Activated T-helper 2 cell treated with anti-CD3 and anti-CD28 coated beads, Interferon-gamma antibody, Interleukin-2, Interleukin-4, amounts not matched to agents 10 μg/mL and 5 μg/mL and 100 μg/mL, durations not matched to agents 14 hours and 24 hours and 36 hours (primary cell): ENCODE measurements at places on chromosomes 1 and 21. TPM values are rescaled to one million over a fixed set of nuclear protein-coding genes. Genes with fewer than 3 reads are reported as not detected.
A peak's percentile ranks its signal among the peaks of the same experiment; 100 is the strongest.

Gene NTMT2
- total RNA-seq: not detected in 2 replicates

Gene C1orf50
- total RNA-seq: 6.9 and 10.3 TPM in 2 replicates

Gene KCNA3
- total RNA-seq: 24.0 and 24.4 TPM in 2 replicates

Gene SPRR2B
- not detected in 2 replicates for total RNA-seq

Gene CHRNB2
- not detected in 2 replicates for total RNA-seq

Gene DPT
- not detected in 2 replicates for total RNA-seq

Gene KCNT2
- total RNA-seq: not detected in 2 replicates

DNA sequence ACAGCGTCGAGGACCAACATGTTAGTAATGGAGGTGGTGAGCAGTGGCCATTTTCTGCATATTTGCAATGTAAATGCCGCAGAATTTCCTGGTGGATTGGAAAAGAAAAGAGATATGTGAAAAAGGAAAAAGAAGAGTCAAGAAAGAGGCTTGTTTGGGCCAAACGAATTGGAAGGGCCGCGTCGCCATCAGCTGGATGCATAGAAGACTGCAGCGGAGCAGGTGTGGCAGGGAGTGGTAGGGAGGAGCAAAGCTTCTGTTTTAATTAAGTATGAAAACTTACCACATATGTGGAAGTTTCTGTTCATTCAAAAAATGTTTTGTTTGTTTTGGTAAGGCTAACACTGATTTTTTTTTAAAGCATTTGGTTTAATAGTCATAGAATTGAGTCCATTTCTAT is 690.7 kb downstream of the NCAM2 start:
- H3K27ac ChIP-seq: no peak overlapping the region
- H3K4me1 ChIP-seq: no peaks in the 10 kb centered on the region
- H3K27me3 ChIP-seq: no peaks in the 10 kb centered on the region
- H3K4me3 ChIP-seq: no peak overlapping the region

- no peak overlapping the region for H3K27ac ChIP-seq
- H3K4me1 ChIP-seq: peaks cover 7% of the 10 kb centered on the region
- no peaks in the 10 kb centered on the region for H3K36me3 ChIP-seq
- no peak overlapping the region for H3K4me3 ChIP-seq
- H3K27me3 ChIP-seq: peaks cover 18% of the 10 kb centered on the region
Measured at GRCh38 chr1:60898987-60899386, 183.4 kb upstream of the NFIA start.

GRCh38 chr1:170067253-170067819 is 7.2 kb downstream of the KIFAP3 start:
- H3K27me3 ChIP-seq: no peaks in the 10 kb centered on the region
- peaks cover 42% of the 10 kb centered on the region for H3K4me1 ChIP-seq
- H3K36me3 ChIP-seq: peaks cover 8% of the 10 kb centered on the region
- DNase-seq: peak; percentile 7
- peak overlapping the region; percentile 17 for H3K27ac ChIP-seq

- no peak overlapping the region for H3K27ac ChIP-seq
- no peaks in the 10 kb centered on the region for H3K4me1 ChIP-seq
- DNase-seq: no peak
- no peak overlapping the region for H3K4me3 ChIP-seq
Measured at GRCh38 chr21:27681841-27682240, 715.0 kb upstream of the ADAMTS5 start.

DNA sequence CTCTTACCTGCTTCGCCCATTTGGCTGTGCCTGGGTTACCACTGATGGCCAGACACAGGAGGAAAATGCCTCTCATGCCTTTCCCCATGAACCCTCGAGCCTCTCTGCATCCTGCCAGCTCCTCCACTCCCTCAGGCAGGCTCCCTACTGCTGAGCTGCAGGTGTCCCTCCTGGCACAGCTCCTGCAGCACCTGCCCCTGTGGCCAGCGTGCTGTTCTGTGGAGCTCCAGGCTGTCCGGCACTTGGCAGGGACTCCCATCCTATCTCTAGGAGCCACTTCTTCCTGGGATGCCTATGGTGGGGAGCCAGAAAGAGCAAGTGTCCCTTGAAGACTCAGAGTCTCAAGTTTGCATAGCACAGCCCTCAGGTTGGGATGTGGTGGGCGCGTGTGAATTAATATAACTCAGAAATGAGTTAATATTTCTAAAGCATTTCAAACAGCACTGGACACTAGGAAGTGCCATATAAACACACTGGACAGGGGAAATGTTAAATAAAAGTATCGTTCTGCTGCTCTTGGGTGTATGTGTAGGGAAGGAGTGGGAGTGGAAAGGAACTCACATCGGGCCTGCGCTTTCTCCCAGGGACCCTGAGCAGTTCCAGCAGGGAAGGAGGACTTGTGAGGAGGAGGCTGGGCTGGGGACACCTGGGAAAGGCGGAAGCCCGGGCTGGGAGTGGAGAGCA is 2.7 kb downstream of the LRRC71 start:
- peaks cover 18% of the 10 kb centered on the region for H3K4me1 ChIP-seq
- H3K4me3 ChIP-seq: no peak overlapping the region
- H3K27ac ChIP-seq: no peak overlapping the region
- H3K27me3 ChIP-seq: peaks cover 85% of the 10 kb centered on the region
- H3K36me3 ChIP-seq: no peaks in the 10 kb centered on the region

DNA sequence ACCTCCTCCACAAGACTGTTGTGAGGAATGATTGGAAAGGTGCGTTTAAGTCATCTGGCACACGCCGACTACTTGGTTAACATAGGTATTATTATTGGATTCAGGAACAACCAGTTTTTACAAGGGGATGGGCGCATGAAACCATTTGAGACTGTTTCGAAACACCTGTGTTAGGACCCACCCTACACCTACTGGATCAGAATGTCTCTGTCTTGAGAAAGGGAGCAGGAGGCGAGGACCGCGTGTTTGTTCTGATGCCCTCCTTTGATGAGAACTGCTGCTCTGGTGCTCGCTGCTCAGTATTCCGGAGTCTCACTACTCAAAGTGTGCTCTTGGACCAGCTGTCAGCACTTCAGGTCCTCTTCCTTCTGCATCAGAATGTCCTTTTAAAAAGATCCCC is 7.3 kb downstream of the H6PD start:
- no peak for DNase-seq
- peaks cover 67% of the 10 kb centered on the region for H3K4me1 ChIP-seq
- peaks cover 48% of the 10 kb centered on the region for H3K36me3 ChIP-seq
- H3K4me3 ChIP-seq: no peak overlapping the region
- H3K27me3 ChIP-seq: no peaks in the 10 kb centered on the region
- H3K27ac ChIP-seq: peak overlapping the region; percentile 21

- peaks cover 15% of the 10 kb centered on the region for H3K4me1 ChIP-seq
- H3K27me3 ChIP-seq: peaks cover 77% of the 10 kb centered on the region
- DNase-seq: peak; percentile 40
- H3K4me3 ChIP-seq: peak within 1 kb of the TSS; percentile 62
Measured at GRCh38 chr1:94237291-94238226, at the start of gene ARHGAP29. TSS of gene ARHGAP29 (minus strand) at chr1:94237584. CDS start at chr1:94231611, 5,973 bp downstream.

DNA sequence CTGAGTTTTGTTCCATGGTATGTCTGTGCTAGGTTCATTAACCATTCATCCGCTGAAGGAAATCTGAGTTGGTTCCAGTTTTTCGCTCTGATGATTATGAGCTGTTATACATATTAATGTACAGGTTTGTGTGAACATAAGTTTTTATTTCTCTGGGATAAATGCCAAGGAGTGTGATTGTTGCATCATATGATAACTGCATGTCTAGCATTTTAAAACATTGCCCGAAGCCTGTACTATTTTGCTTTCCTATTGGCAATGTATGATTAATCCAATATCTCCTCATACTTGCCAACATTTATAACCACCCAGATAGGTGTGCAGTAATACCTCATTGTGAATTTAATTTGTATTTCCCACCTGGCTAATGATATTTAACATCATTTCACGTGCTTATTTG is 322.7 kb downstream of the ZNF326 start:
- H3K4me3 ChIP-seq: no peak overlapping the region
- no peaks in the 10 kb centered on the region for H3K36me3 ChIP-seq
- no peaks in the 10 kb centered on the region for H3K27me3 ChIP-seq
- H3K4me1 ChIP-seq: no peaks in the 10 kb centered on the region

GRCh38 chr21:44093761-44094160 is 13.4 kb upstream of the PWP2 start:
- no peak overlapping the region for H3K4me3 ChIP-seq
- no peaks in the 10 kb centered on the region for H3K27me3 ChIP-seq
- no peak overlapping the region for H3K27ac ChIP-seq
- peak; percentile 6 for DNase-seq

- H3K36me3 ChIP-seq: no peaks in the 10 kb centered on the region
- DNase-seq: no peak
- H3K27me3 ChIP-seq: no peaks in the 10 kb centered on the region
Measured at GRCh38 chr1:80731241-80731894, 1069.4 kb upstream of the ADGRL2 start.

- H3K36me3 ChIP-seq: peaks cover 62% of the 10 kb centered on the region
- H3K27ac ChIP-seq: peak overlapping the region; percentile 2
- H3K4me3 ChIP-seq: no peak overlapping the region
- DNase-seq: no peak
Measured at GRCh38 chr1:203743091-203743571, 21.9 kb upstream of the LAX1 start.

DNA sequence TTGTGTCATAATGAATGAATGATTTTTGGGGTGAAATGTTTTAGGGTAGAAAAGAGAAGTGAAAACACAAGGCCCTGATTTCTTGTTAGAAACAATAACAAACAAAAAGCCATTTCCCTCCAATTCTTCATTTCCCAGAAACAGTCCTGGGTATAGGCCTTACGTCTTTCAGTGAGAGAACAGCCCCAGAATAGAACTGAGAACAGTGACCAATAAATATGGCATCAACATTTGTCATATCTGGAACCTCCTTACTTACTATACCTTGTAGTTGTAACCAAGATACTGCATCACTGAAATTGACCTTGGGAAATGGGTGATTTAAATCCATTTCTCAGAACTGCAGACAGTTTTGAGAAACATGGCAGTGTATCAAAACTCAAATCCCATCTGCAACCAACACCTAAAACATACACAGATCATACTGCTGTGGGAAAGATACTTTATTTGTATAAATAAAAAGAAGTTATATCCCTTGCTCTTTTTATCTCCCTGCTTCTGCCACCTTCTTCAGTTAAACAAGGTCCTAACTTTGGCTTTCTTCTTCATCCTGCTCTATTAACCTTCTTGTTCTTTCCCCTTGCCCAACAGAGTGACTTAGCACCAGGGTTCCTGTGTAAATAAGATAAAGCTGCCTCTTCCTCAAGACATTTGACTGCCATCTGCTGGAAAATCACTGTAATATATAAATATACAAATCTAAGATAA is 19.5 kb downstream of the XKR8 start:
- no peaks in the 10 kb centered on the region for H3K27me3 ChIP-seq
- H3K27ac ChIP-seq: peak overlapping the region; percentile 55
- peaks cover 13% of the 10 kb centered on the region for H3K36me3 ChIP-seq
- no peak for DNase-seq

DNA sequence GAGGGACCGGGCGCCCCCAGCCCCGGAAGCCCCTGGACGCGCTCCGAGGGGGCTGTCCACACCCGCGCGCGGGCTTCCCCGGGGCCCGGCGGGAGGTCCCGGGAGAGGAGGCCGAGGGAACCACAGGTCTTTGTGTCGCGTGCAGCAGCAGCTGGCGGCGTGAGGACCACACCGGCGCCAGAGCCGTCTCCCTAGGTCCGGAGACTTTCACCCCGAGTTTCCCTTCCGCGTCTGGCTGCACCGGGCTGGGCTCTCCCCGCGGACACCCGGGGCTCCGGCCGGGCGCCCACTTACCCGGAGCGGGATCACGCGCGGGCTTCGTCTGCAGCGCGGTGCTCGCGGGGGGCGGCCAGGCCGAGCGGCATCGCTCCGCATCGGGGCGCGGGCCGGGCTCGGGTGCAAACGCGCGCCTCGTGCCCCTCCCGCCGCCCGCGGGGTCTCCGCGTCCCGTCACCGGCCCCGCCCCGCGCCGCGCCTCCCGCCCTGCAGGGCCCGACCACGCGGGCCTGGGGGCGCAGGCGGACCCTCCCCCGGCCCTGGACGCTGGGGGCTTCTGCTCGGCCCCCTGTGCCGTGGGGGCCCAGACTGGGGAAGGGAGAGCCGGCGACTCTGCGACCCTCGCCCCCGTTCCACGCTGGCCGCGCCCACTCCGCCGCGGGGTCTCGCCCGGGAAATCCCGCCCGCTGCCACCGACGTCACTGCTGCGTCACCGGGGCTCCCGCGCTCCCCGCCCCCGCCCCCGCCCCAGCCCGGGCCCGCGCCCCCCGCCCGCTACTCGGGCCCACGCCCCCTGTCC is at the start of gene GNG4:
TSS of gene GNG4 (minus strand) at position 417 of the 796 bp plus-strand sequence. CDS start 65,946 bp downstream, outside the sequence.
- peaks cover 50% of the 10 kb centered on the region for H3K27me3 ChIP-seq
- peaks cover 44% of the 10 kb centered on the region for H3K4me1 ChIP-seq
- no peak for DNase-seq
- peaks cover 42% of the 10 kb centered on the region for H3K36me3 ChIP-seq
- peak within 1 kb of the TSS; percentile 92 for H3K27ac ChIP-seq
- peak within 1 kb of the TSS; percentile 93 for H3K4me3 ChIP-seq

- no peak overlapping the region for H3K4me3 ChIP-seq
- DNase-seq: no peak
- H3K4me1 ChIP-seq: no peaks in the 10 kb centered on the region
- H3K36me3 ChIP-seq: peaks cover 3% of the 10 kb centered on the region
Measured at GRCh38 chr21:25942135-25942534, 207.4 kb downstream of the GABPA start.

DNA sequence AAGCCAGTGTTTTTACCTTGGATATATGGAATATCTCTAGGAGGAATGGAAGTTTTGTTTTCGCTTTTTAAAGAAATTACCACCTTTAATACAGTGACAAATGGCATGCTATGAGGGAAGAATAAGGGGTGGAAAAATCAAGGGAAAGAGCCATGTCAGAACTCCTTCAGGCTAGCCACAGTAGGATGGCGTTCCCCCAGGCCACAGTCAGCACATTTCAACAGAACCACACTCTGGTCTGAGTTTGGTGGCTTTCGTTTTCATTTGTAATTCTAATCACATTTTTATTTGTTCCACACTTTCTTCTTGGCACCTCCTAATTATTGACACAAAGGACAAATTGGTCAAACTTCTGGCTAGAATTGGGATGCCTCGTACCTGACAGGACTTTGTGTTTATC is 60.3 kb upstream of the RCOR3 start:
- H3K27me3 ChIP-seq: peaks cover 10% of the 10 kb centered on the region
- H3K4me1 ChIP-seq: no peaks in the 10 kb centered on the region
- H3K36me3 ChIP-seq: no peaks in the 10 kb centered on the region

DNA sequence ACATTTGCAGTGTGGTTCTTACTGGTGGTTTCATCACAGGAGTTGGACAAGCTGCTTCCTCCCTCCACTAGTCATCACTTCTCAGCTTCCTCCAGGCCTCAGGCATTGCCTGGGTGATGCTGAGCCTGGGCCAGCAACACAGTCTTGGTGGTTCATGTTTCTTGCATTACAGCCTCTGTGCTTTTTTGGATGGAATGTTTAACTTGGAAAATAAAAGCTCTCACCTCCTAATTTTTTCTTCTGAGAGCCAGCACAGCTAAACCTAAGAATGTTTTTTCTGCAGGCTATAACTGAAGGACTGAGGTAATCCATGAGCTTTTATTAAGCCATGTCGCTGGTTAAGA is 66.1 kb upstream of the RHOU start:
- H3K36me3 ChIP-seq: no peaks in the 10 kb centered on the region
- H3K27ac ChIP-seq: no peak overlapping the region
- H3K4me1 ChIP-seq: no peaks in the 10 kb centered on the region
- peaks cover 2% of the 10 kb centered on the region for H3K27me3 ChIP-seq
- no peak for DNase-seq
